ENCODE measurements at places on chromosomes 4 and X. TPM values are rescaled to one million over a fixed set of nuclear protein-coding genes. Genes with fewer than 3 reads are reported as not detected.

INTS6L gene
- total RNA-seq = 3.6 TPM

GAGE2A gene
- not detected for total RNA-seq

KCTD8 gene
- not detected for total RNA-seq

PPP1R2C gene
- total RNA-seq = not detected

CXorf51B gene
- not detected for total RNA-seq

H2AZ1 gene
- 120 TPM for total RNA-seq

Measured in smooth muscle cell of bladder (primary cell).